Stimulated activated CD8-positive, alpha-beta memory T cell treated with anti-CD3 and anti-CD28 coated beads, Interleukin-2, amount 100 ng/mL, for 1 hour (primary cell): ENCODE measurements at places on chromosomes 7 and 10.

GRCh38 chr7:31688372-31688771 lies 1.4 kb downstream of the PPP1R17 start:
- DNase-seq: no peak

- DNase-seq: no peak
Observed at GRCh38 chr10:26557641-26558014, 119.5 kb downstream of the APBB1IP start.

- no peak for DNase-seq
Observed at GRCh38 chr10:26365681-26366358, 72.3 kb upstream of the APBB1IP start.

- DNase-seq: no peak
Observed at GRCh38 chr10:88116971-88117626, 253.7 kb downstream of the PTEN start.

DNA sequence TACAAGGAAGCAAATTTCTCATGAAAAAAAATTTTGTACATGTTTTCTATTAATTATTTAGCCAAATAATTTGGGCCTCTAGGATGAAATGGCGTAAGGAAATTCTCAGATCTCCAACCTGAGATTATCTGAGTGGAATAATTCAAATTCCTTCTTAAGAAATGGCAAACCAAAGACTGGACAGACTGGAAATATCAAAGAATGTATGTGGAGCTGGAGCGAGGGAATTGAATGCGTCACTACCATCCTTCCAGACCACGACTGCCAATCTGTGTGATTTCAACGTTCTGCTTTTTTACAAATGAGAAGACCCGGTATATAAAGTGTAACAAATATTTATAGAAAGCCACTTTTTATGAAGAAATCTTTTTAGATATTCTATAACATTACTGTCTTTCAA lies 12.4 kb upstream of the BLNK start:
- DNase-seq: no peak

DNA sequence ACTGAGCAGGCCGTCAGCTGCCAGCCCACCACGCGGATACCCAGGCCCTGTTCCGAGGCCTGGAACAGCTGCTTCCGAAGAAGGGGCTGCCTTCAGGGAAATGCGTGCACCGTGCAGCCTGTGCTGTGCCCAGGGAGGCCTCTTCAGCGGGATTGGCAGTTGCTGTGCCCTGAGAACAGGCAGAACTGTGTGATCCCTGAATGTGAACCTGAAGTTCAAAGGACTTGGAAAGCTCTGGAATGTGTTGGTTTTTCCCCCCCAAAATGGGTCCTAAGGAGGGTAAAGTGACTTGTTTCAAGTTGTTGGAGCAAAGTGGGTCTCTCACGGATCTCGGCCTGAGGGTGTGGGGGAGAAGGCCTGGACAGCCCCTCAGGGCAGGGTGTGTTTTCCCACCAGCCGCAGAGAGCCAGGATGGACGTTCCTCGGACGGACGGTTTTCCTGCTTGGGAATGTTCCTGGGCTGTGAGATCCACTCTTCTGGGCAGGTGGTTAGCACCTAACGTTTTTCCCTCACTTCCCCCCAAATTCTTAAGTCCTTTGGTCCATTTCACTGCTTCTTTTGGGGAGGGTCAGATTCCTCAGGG lies 2.1 kb downstream of the SPRN start:
- no peak for DNase-seq

- DNase-seq: no peak
Observed at GRCh38 chr7:27491534-27491933, 171.1 kb downstream of the HIBADH start.

- no peak for DNase-seq
Observed at GRCh38 chr7:158366346-158366745, 221.3 kb downstream of the PTPRN2 start.

DNA sequence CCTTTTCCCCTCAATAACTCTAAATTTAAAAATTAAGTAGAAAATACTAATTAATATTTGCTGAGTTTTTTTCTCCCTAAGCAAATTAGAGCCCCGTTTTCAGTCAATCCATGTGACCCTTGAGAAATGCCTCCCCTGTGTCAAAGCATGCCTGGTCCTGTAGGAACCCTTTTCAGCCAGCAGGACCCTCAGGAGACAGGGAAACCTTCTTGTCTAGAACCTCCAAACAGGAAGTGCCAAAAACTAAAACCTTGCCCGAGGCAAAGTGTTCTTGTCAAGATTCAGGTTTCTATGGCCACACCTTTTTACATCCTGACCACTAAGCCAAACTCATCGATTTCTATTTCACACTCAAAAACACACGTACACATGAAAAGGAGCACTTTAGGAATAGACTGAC lies 60.1 kb upstream of the NFE2L3 start:
- no peak for DNase-seq

DNA sequence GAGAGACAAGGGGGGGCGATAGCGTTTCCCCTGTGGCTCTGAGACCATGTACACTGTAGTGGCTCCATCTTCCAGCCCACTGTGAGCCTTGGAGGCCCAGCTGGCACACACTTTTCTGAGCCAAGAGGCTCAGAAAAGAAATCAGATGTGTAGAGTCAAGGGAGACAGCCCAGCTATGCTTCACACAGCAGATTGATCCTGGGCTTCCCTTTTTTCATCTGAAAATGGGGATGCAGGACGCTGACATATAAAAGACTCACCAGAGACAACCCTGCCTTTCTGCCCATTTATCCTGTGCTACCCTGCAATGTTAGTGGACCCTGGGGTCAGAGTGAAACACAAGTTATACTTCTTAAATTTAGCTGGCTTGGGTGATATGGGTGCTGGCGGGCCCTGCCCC lies 14.3 kb downstream of the TMEM273 start:
- DNase-seq: no peak

GRCh38 chr7:70787286-70787685 lies 344.7 kb upstream of the GALNT17 start:
- DNase-seq: no peak

- no peak for DNase-seq
Observed at GRCh38 chr7:149752646-149753045, 20.7 kb downstream of the ZNF467 start.

- no peak for DNase-seq
Observed at GRCh38 chr10:35661236-35661635, 19.1 kb upstream of the FZD8 start.

GRCh38 chr7:30965883-30966282 lies 2.1 kb downstream of the GHRHR start:
- DNase-seq: no peak
